ENCODE measurements at places on chromosomes 5 and 9.

DNA sequence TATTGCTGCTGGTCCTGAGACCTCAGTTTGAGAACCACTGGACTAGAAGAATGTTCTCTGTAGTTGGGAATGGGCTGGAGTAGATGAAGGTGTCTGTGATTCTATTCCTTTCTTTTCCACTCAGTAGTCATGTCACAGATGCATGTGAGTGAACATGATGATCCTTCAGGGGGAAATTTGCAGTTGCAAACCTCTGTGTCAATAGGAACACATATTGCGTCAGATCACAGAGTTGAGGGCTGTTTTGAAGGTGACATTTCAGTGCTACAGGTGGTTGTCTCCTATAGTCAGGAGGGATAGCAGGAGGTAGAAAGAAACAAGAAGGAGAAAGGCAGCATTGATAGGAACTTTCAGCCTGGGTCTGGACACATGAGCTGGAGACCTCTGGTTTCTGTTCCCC, 239.3 kb downstream of the ARHGEF28 start:
- DNase-seq, result no peak

DNA sequence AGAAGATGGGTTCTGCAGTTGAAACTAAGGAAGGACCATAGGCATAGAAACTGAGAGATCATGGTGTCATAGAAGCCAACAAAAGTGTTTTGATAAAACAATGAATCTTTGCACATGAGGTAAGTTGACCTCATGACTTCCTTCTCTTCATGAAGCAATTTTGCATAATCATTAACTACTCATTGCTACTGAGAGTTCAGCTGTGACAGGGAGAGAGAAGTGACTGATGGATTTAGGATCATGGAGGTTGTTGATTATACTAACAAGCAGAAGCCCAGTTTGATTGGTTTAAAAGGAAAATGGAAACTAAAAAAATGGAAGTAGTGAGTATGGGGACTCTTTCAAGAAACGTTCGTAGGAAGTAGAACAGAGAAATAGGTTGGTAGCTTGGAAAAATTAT, 51.2 kb downstream of the PARP8 start:
- DNase-seq, result no peak

- no peak for DNase-seq
Observed at GRCh38 chr9:24041160-24041690, 215.2 kb upstream of the ELAVL2 start.

- DNase-seq, result no peak
Observed at GRCh38 chr9:92954049-92954861, 6.9 kb downstream of the FGD3 start.

DNA sequence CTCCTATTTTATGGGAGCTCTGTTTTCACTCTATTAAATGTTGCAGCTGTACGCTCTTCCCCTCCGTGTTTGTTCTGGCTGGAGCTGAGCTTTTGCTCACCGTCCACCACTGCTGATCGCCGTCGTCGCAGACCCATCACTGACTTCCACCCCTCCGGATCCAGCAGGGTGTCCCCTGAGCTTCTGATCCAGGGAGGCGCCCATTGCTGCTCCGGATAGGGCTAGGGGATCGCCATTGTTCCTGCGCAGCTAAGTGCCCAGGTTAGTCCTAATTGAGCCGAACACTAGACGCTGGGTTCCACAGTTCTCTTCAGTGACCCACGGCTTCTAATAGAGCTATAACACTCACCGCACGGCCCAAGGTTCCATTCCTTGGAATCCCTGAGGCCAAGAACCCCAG, 96.2 kb upstream of the PRDM9 start:
- no peak for DNase-seq

- no peak for DNase-seq
Observed at GRCh38 chr9:96344458-96345180, 38.9 kb downstream of the SLC35D2 start.

- DNase-seq, result no peak
Observed at GRCh38 chr5:173920866-173921555, 32.9 kb downstream of the CPEB4 start.

DNA sequence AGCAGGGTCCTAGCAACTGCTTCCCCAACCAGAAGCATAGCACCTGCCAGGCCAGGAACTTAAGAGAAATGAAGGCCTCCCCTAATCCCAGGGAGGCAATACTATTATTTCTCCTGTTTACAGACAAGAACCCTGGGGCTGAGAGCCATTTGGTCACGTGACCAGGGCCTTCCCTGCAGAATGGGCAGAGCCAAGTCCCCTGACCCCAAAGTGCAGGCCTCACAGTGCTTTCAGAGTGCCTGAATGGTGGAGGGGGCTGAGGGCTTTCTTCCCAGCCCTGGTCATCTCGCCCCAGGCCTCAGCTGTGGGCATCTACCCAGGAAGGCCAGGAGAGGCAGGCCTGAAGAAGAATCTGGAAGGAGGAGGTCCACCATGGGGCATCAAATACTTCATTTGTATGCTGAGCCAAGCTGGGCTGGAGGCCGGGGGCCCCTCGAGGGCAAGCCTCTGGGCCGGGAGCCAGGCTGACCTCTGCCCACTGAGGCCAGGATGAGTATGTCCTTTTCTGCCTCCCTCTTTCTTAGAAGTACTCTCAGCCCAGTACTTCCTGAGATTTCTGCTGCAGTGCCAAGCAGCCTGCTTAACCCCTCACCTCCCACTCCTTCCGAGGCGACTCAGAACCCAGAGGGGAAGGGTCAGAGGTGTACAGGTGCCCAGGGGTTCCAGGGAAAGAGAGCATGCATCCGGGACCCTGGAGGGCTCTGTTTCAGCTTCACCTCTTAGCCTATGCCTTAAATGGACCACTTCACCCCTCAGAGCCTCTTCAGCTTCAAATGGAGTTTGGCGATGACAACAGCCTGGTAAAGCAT, 18.9 kb upstream of the DUSP1 start:
- DNase-seq, result no peak

DNA sequence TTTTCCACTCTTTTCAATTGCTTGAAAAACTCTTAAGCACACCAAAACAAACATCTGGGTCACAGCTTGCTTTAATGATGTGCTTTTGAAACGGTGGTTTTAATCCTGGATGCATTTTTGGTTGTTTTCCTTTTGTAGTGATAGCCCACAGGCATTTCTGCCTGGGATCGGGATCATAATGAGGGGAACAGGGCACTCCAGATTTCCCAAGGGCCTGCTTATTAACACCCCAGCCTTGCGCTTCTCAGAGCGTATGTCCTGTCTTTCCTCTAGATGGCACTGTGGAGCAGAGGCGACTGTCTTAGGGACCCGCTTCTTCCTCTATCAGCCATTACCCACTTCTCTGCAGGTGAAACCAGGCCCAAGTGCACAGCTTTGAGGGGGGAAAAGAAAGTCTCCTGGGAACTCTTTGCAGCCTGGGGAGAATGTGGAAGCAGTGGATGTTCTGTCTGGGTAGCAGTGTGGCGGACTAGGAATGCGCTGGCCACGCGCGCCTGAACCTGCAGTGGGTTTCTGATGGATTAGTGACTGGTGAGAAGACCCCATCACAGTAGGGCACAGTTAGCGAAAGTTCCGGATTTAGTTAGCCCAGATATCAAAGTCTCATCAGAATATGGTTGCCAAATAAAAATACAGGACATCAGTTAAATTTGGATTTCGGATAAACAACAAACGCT, 190.1 kb downstream of the GNA14 start:
- DNase-seq, result no peak

DNA sequence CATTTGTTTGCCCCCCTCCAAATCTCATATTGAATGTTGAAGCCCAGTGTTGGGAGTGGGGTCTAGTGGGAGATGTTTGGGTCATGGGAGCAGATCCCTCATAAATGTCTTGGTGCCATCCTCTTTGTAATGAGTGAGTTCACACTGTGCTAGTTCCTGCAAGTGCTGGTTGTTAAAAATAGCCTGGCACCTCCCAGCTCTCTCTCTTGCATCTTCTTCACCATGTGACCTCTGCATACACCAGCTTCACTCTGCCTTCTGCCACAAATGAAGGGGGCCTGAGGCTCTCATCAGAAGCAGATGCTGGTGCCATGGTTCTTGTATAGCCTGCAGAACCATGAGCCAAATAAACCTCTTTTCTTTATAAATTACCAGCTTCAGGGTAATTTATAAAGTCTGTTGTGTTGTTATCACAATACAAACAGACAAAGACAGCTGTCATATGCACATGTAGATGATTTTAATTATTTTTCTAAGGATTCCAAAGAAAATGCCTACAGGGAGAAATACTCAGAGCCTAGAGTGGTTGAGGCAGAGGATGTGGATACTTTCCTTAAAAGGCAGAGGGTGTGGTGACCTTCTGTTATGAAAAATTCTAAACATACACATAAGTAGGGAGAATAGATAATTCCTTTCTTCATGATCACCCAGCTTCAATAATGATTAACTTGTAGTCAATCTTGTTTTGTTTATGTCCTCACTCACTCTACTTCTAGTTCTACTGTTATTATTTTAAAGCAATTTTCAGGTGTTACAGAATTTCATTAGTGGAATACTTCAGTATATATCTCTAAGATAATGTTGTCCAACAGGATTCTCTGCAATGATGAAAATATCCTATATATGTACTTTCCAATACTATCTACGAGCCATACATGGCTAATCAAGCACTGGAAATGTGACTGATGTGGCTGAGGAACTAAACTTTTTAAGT, 75.1 kb upstream of the RANBP6 start:
- DNase-seq, result no peak

GRCh38 chr5:134568337-134568700, 42.8 kb downstream of the JADE2 start:
- no peak for DNase-seq

GRCh38 chr9:112142420-112142819, 32.7 kb downstream of the SUSD1 start:
- DNase-seq, result no peak

- no peak for DNase-seq
Observed at GRCh38 chr9:34572092-34572491, 17.4 kb downstream of the CNTFR start.

GRCh38 chr9:37949576-37949975, 45.6 kb upstream of the SLC25A51 start:
- DNase-seq, result no peak

GRCh38 chr5:62082370-62082801, 223.6 kb upstream of the KIF2A start:
- no peak for DNase-seq

DNA sequence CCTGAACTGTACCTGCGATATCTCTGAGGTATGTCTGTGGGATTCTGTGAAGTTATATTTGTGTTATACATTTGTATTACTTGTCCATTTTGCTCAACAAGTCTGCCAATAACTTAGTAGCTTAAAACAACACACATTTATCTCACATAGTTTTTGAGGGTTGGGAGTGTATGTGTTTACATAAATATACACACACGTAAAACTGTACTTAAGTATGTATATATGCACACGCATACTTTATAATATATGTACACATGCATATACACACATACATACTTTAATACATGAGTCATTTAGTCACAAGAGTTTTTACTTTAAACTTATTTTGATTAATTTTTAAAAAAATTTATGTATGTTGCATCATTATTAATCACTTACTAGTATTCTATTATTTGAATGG, 205.9 kb upstream of the EDIL3 start:
- DNase-seq, result no peak

GRCh38 chr9:130172161-130172857, at the start of gene NCS1:
Gene NCS1 (plus strand): TSS chr9:130172404. CDS start chr9:130172664, 260 bp downstream.
- no peak for DNase-seq
